Muscle of leg (tissue), 16 donors: ENCODE measurements at places on chromosomes 1 and 21.

- no peak for DNase-seq
Measured at GRCh38 chr21:34669149-34669879, 520 bp downstream of the CLIC6 start.

DNA sequence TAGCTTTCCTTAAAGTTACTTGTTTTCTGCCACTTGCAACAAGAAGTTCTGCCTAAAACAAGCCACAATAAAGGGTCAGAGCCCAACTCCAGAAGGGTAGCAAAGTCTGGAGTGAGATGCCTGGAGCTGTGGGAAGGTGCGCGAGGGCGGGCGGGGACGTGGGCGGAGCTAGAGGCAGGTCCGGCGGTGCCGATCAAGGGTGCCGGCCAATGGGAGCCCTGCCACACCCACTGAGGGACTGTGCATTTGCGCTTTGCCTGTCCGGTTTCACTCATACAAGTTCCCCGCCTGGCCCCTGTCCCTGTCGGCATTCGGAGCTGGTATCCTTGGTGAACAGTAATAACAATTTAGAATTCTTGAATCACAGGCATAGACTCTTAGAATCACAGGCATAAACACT, 732.4 kb downstream of the MATN1 start:
- DNase-seq = no peak

GRCh38 chr1:10796029-10796944, at the start of gene CASZ1:
CASZ1 (minus strand) TSS chr1:10796646; CDS start chr1:10693889, 102,757 bp downstream.
- peak; percentile 94 for DNase-seq

DNA sequence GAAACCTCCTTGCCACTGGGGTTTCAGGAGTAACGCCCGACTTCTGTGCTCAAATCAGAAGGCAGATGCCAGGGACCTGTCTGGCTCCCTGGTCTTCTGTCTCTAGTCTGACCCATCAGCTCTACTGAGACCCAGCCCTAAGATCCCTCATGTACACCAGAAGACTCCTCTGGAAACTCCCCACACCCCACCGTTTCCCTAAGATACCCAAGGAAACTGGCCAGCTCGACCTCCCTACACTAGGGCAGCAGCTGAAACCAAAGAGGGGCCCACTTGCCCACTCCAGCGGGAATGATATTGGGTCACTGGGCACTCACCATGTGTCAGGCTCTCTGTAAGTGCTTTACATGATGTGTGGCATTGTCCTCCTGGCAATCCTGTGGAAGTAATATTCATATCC, 469 bp upstream of the S100A16 start:
- no peak for DNase-seq

DNA sequence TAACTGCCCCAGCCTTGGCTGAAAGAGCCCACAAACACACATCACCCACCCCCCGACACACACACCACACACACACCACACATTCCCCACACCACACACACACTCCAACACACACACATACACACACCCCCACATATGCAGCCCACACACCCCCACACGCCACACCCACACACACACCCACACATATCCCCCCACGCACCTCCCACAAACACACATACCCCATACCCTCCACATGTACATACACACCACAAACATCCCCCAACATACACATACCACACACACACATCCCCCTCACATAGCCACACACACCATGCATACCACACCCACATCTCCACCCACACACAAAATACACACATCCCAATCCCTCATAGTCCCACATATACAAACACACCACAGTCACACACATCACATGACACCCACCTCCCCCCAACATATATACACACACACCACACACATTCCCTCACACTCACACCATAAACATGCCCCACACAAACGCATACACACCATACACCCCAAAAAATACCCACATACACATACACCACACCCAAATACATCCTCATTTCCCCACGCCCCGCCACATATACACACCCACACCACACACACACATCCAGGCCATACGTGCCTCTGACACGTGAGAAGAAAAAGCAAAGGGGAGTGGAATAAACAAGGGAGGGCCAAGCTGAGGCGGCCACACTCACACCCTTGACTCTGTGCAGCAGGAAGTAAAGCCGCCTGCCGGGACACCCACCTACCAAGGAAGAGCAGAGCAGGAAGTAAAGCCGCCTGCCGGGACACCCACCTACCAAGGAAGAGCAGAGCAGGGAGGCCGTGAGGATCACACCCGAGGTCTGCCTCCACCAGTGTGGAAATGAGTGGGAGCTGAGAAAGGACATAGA, 53.7 kb downstream of the HSF2BP start:
- no peak for DNase-seq

- peak; percentile 56 for DNase-seq
Measured at GRCh38 chr1:89701746-89702241, 68.9 kb downstream of the LRRC8C start.

- peak; percentile 56 for DNase-seq
Measured at GRCh38 chr1:231612393-231613089, 14.0 kb upstream of the DISC1 start.

GRCh38 chr1:233477359-233477758, 136.5 kb upstream of the KCNK1 start:
- peak; percentile 4 for DNase-seq

GRCh38 chr1:38456531-38456876, 403.1 kb downstream of the RRAGC start:
- DNase-seq = no peak

GRCh38 chr1:158078569-158079080, 85.2 kb downstream of the KIRREL1 start:
- DNase-seq = no peak

DNA sequence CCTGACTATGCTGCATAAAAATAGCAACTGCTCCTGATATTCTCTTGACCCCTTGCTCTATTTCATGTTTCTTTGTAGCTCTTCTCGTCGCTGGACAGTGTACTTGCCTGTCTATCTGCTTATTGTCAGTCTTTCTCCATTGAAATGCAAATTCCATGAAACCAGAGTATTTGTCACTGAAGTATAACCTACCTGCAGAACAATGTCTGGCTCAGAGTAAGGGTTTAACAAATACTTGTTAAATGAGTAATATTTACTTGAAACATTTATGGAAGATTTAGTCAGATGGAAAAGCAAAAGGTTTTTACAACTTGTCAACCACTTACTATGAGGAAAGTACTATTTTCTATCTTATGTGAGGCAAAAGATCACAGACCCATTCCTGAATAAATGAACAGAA, 19.9 kb upstream of the ERICH3 start:
- DNase-seq = no peak

DNA sequence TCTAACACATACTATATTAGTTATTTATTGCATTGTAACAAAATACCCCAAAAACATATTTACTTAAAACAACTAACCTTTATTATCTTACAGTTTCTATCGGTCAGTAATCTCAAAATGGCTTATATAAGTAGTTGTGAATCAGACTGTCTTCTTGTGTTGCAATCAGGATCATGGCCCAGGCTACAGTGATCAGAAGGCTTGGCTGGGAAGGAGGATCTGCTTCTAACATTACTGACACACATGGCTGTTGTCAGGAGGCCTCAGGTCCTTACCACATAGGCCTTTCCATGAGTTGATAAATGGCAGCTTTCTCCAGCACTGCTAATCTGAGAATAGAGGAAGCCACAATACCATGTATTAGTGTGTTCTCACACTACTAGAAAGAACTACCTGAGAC, 33.7 kb downstream of the CFH start:
- no peak for DNase-seq

GRCh38 chr1:17109892-17110554, 9.2 kb downstream of the PADI2 start:
- DNase-seq = peak; percentile 36

- DNase-seq = no peak
Measured at GRCh38 chr1:212218065-212218464, 67.1 kb upstream of the PPP2R5A start.

GRCh38 chr21:38441153-38441552, 57.1 kb downstream of the ERG start:
- DNase-seq = no peak

DNA sequence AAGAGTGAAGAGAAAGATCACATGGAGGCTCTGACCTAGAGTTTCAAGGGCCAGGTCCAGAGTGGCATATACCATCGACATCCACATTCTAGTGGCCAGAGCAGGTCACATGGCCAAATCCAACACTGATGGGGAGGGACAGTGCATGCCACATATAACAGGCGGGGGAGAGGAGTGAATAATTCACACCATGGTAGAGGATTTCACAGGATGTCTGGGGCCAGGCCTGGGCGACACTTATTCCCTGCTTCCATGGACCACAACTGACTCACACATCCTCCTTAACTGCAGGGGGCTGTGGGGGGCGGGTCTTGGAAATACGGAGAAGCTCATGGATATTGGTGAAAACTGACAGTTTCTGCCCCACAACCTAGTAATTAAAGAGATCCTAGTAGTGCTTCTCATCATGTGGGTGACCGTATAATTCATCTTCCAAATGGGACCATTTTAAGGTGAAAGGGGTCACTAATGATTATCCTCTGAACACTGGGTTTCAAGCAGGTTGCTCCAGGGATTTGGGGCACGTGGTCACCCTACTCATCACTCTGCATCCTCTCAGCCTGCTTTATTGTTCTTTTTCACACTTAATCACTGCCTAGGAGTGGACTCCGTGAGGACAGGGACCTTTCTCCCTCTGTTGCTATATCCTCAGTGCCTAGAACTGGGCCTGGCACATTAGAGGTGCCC, 44.0 kb downstream of the IGSF21 start:
- no peak for DNase-seq

DNA sequence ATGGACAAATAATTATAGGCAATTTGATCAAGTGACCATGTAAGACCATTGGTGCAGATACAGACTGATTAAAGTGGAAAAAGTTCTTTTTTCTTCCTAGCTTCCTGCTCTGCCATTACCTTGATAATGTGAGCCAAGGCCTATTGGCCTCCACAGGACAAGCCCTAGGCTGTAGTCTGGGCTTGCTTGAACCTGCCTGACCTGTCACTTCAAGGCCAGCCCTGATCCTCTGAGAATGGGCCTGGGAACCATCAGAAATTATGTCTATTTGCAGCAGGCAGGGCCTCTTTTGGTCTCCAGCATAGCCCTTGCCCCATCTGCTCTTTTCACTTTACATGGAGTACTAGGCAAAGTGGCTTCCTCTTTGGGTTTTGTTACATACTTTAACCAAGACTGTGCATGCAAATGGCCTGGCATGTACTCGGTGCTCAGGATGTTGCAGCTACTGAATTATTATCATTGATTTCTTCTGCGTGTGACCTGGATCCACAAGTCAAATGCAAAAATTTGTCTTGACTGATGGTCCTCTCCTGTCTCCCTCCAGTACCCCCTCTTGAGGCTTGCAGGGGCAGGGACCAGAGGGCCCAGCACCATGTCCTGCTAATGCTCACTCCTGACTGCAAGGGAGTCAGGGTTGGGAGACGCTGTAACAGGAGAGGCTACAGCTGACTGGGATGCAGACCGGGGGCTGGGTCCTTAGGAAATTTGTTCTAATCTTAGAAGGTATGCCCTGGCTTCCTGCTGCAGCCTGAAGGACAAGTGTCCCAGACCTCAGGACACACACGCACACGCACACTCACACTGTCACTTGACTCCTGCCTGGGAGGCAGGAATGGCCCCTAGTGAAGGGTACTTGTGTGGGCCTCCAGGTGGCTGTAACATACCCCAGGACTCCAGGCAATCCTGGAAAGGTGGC, 39.4 kb downstream of the RCSD1 start:
- DNase-seq = peak; percentile 64

- DNase-seq = no peak
Measured at GRCh38 chr21:34801519-34802132, 132.8 kb downstream of the CLIC6 start.

- peak; percentile 41 for DNase-seq
Measured at GRCh38 chr1:10033359-10033845, 644 bp downstream of the UBE4B start.

GRCh38 chr1:37037690-37038089, 3.4 kb upstream of the GRIK3 start:
- DNase-seq = no peak

- peak; percentile 89 for DNase-seq
Measured at GRCh38 chr1:40508375-40509341, at the start of gene EXO5. EXO5 (plus strand) TSS chr1:40508767; CDS start chr1:40514545, 5,778 bp downstream.

- DNase-seq = peak; percentile 94
Measured at GRCh38 chr1:222754366-222755139, 17.6 kb downstream of the FAM177B start.

DNA sequence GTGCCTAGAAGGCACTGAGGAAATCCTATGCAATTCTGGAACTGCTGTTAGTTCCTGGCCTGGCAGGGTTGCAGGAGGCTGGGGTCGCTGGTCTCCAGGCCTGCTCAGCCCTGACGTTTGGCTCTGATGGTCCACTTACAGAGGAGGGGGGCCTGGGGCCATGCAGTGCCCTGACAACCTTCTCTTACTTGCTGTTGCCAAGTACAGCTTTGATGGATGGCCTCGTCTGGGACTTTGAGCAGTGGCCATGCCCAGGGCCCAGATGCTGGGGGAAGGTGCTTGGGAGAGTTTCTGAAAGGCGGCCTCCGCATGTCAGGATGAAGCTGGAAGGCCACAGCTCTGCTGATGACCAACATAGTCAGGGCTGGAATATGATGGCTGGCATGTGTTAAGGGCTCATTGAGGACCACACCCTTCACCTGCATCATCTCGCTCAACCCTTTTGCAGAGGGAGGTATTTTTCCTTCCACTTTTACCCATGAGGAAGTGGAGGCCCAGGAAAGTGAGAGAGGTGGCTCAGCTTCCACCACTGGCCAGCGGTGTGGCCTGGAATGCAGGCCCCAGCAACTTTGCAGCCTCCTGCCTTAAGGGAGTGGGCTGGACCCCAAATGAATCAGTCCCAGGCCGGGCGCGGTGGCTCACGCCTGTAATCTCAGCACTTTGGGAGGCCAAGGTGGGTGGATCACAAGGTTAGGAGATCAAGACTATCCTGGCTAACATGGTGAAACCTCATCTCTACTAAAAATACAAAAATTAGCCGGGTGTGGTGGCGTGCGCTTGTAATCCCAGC, 34.7 kb upstream of the LRRC3 start:
- no peak for DNase-seq

GRCh38 chr1:226066415-226067078, 4.0 kb downstream of the H3-3A start:
- peak; percentile 16 for DNase-seq

- peak; percentile 83 for DNase-seq
Measured at GRCh38 chr1:27099587-27100334, 55.2 kb downstream of the SLC9A1 start.

- DNase-seq = no peak
Measured at GRCh38 chr1:164703960-164704411, 145.0 kb downstream of the PBX1 start.

DNA sequence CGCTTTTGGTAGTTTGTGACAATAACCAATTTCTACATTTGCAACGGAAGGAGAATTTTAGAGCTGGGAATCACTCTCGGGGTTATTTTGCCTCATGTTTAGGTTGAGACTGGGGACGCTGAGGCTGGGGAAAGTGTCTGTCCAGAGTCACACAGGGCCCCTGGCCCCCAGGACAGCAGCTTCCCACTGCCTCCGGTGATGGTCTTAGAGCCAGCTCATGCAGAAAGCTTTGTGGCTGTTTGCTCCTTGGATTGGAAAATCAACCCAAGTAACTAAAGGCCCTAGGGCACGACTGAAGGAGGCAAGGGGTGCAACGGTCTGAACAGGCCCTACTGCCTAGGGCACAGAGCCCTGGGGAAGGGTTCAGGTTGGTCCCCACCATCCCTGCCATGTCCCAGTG, 72.0 kb downstream of the NID1 start:
- no peak for DNase-seq
